ENCODE measurements at places on chromosomes 11 and 22.

- peak; percentile 21 for DNase-seq
These were observed 728 bp downstream of the TBC1D22A start for GRCh38 chr22:46763051-46763705.

DNA sequence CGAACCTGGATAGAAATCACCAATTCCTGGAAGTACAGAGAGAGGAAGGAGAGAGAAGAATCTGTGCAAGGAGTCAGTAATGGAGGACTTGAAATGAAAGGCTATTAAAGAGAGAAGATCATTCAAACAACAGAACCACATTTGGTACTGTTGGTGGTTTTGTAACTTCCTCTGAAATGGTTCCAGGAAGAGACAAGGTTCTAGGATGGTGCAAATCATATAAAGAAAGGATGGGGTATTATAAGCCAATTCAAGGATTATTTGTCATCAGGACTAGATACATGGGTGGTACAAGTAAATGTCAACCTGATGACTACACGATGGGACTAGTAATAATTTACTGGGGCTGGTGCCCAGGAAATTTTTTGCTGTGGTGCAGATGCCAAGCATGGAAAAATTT, 28.9 kb upstream of the TMA7B start:
- no peak for DNase-seq

DNA sequence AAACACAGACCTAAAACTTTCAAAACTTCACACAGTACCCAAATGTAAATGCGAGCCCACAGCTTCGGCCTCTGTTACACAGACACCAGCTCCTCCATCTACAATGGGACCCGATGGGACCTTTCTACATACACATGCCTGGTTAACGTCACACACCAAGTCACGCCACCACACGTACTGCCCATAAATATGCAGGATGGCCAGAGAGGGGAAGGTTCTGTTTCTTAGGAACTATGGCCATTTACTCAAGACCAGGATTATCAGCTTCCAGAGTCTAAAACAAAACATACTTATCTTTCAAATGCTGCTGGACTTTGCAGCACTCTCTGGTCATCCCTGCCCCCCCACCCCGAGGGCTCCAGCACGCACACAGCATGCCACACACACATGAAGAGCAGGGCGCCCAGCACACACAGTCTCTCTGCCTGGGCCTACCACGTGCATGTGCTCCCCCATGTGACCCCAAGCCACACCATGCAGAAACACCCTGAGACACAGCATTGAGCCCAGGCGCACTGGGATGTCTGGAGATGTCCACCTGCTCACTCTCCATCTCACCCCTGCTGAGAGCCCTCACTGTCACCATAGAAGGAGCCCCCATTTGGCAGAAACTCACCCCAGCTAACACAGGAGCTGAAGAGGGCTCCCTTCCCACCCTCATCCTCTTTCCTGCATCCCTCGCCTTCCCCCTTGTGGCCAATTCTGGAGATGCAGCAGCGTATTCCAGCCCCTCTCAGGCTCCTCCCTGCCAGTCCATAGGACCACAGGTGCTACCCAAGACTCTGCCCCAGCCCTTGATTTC, 61.8 kb downstream of the SLC22A12 start:
- DNase-seq = peak; percentile 67

- no peak for DNase-seq
These were observed 26.0 kb downstream of the PTPN5 start for GRCh38 chr11:18765554-18765953.

DNA sequence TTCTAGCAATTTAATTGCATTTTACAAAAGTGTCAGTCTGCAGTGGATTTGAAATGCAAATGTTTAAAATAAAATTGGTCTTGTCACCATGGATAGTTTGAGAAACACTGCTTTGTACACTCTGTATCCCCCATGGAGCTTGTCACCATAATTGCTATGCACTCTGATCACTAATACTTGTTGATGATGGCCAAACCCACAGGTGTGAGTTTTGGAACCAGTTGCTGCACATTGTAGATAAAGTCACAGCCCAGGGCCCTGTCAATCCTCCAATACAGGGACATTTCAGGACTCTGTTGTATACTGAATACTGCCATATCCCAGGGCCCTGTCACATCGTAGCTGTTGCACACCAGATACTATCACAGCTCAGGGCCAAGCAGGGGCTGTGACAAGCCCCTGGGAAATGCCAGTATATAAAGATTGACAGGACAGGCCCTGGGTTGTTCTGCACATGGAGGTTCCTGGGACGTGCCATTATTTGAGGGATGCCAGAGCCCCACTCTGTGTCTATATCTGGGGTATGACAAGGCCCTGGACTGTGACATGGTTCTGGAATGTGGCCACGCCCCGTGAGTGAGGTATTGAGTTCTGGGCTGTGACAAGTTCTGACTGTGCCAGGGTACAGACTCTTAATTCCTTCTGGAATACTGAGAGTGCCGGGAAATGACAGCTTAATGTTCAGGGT, 27.9 kb upstream of the SMPD1 start:
- no peak for DNase-seq

DNA sequence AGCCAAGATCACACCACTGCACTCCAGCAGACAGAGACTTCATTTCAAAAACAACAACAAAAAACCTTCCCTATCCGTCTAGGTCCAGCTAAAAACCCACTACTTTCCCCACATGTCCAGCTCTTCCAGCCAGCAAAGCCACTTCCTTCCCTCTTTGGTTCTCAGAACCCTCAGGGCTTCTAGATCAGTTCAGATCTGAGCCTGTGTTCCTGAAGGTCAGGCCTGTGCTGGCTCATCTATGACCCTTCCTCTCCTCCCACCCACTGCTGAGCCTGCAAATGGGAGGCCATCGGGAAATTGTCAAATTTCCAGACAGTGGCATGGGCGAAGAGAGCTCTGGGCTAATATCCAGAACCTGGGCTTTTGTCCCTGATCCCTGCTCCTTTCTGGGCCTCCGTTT, 37.8 kb downstream of the SLCO2B1 start:
- DNase-seq = no peak

DNA sequence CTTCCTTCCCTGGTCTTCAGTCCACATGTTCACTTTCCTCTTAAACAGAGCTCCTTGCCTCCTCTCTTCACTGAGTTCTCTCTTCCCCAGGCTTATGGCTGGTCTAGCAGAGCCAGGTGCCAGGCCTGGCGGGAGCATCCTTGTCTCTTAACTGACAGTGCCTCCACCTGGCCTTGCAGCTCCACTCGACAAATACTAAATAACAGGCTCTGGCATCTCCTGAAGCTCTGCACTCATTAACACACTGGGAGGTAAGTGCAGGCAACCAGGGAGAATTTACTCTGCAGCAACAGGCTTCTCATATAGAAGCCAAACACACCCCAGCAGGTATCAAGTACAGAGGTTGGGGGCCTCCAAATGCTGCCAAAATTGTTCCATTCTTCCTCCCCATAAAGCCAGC, 438.1 kb downstream of the SOX6 start:
- no peak for DNase-seq

DNA sequence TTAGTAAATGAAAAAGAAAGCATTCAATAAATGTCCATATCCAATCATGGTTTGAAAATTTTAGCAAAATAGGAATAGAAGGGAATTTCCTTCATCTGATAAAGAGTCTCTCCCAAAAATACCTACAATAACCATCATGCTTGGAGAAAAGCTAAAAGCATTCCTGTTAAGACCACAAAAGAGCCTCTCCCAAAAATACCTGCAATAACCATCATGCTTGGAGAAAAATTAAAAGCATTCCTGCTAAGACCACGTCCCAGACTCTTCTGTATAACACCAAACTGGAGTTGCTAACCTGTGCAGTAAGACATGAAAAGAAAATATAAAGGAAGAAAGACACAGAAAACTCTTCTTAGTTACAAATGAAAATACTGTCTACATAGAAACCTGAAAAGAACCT, 69.4 kb downstream of the LINC01488 start:
- no peak for DNase-seq

DNA sequence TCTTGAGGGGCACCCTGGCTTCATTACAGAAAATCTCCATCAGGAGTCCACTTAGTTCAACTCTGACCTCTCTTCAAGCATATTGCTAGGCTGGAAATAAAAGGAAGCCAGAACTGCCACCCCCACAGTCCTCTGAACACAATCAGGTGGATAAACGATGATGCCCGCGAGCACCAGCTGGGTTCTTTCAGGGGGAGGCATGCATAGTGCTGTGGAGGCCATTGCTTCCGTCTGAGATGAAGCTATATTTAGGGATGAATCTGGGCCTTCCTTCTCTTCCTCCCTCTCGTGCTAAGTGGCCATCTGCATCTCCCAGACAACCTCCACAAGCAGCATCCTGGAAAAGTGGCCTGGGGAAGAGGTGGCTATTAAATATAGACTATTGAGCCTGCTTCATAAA, 3.9 kb upstream of the MICAL2 start:
- DNase-seq = no peak

DNA sequence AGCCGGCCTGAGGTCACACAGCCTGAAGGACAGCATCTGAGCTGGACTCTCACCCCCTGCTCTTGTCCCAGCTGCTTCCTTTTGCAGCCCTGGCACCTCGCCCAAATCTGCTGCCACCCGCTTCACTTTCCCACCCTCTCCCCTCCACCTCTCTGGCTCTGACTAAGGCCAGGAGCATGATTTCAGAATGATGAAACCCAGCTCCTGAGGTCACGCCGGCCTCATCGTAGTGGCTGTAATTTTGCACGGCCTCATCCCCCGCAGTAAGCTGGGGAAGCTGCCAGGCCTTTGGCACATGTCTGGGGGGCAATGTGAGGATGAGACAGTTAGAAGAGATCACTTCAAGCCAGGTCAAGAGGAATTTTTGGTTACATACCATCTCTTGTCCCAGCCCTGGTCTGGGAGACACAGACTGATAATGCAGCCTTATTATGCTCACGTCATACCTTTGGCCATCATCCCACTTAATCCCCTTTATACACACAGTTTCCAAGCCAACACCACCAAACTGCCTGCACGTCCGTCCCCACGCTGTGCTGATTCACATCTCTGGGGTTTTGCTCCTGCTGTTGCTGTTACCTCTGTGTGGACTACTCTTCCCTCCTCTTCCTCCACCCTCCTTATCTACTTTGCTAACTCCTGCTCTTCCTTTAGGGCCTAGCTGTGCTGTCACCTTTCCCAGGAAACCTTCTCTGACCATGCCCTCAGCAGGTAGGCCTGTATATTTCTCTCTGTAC, 58.1 kb downstream of the CHRDL2 start:
- no peak for DNase-seq

DNA sequence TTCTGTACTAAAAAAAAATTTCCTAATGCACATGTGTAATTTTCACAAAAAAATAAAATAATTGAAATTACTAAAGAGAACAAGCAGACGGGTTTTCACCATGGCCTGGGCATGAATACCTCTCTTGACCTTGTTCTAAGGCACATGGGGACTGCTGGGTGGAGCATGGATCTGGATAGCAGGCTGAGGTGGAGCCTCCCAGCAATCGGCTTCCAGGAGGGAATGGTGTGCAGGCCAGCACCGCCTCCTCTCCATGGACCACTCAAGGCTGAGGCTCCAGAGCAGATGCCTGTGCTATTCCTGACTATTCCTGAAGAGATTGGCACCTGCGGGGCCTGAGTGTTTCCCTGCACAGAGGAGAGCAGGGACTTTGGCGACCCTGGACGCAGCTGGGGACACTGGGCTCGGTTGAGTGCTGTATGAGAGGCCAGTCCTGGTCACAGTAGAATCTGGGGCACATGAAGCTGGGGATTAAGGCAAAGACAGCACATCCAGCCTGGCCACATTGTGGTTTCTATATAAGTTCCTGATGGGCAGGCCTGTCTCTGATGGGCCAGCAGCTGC, 963.6 kb downstream of the BRD1 start:
- no peak for DNase-seq

DNA sequence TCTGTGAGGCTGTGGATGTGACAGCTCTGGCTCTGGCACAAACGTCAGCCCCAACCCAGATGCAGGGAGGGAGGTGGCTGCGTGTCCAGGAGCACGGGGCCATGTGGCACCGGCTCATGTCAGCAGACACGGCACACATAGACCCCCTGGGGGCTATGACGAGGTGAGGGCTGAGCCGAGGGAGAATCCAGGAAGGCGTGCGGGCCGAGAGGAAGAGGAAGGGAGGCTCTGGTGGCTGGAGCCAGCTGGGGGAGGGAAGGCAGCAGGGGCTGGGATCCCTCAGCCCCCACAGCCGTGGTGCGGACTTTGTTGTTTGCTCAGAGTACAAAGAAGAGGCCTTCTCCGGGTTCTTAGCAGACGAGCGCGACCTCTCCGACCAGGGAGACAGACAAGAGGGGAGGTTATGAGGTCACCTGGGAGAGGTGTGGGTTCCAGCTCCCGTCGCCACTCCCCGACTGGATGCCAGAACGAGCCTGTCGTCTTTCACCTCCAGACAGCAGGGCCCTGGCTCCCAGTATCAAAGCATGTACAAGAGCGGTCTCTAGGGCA, 46.1 kb downstream of the CDKN1C start:
- no peak for DNase-seq

- DNase-seq = no peak
These were observed 89.0 kb downstream of the MUC15 start for GRCh38 chr11:26483108-26483507.

GRCh38 chr11:3231851-3232744, at the start of gene MRGPRE:
MRGPRE (minus strand) TSS chr11:3232417; CDS start chr11:3228799, 3,618 bp downstream.
- no peak for DNase-seq

DNA sequence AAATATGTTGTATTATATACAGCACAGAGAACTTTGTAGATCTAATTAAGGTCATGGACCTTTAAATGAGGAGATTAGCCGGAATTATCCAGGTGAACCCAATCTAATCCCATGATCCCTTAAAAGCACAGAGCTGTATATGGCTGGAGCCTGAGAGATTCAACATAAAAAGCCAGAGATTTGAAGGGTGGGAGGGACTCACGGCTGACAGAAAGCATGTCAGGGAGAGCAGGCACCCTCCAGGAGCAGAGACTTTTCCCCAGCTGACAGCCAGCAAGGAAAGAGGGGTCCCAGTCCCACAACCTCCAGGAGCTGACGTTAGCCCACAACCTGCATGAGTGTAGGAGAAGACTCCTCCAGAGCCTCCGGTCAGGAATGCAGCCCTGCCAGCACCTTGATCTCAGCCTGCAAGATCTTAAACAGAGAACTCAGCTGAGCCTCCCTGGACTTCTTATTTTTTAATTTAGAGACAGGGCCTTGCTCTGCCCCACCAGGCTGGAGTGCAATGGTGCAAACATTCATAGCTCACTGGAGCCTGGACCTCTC, 20.0 kb upstream of the ADA2 start:
- no peak for DNase-seq

DNA sequence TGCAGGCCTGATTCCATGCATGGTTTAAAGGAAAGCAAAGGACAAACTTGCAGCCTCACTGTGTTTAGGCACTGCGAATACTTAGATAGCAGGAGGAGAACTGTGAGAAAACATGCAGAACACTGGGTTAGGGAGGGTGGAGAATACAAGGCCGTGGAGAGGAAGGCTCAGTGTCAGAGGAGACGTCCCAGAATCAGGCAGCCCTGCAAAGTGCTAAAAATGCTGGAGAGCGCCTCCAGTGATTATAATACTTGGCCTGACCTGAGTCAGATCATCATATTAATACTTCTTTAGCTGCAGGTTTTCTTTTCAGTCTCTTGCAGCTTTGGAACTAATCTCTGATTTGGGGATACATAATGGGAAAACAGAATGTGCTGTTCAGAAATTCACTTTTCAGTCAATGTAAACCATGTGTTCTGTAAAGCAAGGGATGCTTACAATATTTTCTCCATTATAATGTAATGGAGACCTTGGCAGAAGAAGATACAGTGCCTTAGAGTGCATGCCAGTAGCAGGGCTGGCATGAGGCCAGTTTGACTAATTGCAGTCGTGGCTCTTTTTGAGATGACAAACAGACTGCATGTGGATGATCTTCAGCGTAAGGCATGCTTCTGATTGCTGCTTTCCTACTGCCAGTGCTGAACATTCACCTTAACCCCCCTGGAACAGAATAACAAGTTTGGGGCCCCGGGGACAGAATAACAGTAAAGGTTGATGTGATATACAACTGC, 16.8 kb downstream of the EXT2 start:
- DNase-seq = no peak

- DNase-seq = no peak
These were observed at the start of gene TMEM45B for GRCh38 chr11:129815596-129816461. TMEM45B (plus strand) TSS chr11:129815848; CDS start chr11:129852483, 36,635 bp downstream.
